ENCODE measurements at places on chromosomes 1 and 21.
A peak's percentile ranks its signal among the peaks of the same experiment; 100 is the strongest.

DNA sequence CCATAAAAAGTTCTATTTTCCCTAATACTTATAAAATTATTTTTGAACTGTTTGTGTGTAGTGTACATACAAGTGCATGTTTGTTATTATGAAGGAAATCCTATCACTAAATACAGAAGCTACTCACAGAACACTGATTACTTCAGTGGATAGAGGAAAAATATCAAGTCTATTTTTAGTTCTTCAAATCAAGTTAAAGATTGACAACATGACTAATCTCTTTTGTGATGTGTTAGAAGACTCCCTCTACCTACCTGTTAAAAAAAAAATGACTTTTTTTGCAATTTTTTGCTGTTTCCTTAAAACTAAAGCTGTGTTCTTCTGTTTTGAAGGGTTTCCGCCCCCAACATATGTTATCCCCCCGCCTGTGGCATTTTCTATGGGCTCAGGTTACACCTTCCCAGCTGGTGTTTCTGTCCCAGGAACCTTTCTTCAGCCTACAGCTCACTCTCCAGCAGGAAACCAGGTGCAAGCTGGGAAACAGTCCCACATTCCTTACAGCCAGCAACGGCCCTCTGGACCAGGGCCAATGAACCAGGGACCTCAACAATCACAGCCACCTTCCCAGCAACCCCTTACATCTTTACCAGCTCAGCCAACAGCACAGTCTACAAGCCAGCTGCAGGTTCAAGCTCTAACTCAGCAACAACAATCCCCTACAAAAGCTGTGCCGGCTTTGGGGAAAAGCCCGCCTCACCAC lies 45.5 kb downstream of the NCF2 start:
- DNase-seq: no peak

- DNase-seq: no peak
Measured at GRCh38 chr21:35336534-35336933, 287.4 kb upstream of the RUNX1 start.

GRCh38 chr1:23169727-23170335 lies 1.2 kb upstream of the LUZP1 start:
- DNase-seq: no peak

DNA sequence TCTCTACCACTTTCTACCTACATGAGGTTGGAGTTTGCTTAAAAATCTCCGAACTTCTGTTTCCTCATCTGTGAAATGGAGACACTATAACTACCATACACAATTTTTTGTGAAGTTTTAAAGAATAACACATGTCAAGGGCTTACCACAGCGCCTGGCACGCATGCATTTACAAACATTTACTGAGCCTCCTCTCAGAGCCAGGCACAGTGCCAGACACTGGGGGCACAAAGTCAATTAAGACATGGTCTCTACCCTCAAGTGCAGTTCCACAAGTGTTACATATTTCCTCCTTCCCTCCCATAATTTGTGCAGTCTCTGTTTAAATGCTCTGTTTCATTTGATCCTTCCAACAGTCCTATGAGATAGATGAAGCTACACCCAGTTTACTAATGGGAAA lies 356.4 kb upstream of the ESRRG start:
- no peak for DNase-seq

DNA sequence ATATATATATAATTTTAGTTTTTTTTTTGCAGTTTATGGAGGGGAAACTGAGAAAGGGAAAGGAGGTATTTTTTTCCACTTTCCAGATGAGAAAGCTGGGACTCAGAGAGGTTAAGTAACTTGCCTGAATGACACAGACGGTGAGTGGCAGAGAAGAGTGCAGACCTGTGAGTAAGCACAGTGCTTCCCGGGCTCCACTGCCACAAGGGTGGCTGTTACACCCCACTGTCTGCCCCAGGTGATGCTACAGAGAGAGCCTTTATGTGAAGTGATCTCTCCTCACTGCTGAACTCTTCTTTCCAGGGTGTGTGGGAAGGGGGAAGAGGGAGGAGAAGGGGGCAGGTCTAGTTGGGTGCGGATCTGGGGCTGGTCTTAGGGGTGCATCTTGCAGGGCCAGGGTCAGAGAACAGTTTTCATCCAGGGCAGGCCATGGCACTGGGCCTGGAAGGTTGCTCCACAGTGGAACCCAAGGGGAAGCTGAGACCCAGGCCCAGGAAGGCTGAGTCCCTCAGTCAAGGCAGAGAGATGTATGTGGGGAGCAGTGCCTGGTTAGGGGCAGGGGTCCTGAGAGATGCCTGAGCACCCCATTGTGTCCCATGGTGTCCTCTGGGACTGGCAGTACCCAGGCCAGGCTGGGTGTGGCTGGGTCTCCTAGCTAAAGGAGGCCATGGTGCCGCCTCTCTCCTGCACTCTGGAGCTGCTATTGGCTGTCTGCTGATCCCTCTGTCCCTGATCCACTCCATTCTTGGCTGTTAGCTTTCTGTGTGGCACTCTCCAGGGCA lies 357.5 kb downstream of the PTPRU start:
- DNase-seq: no peak

- DNase-seq: no peak
Measured at GRCh38 chr1:12567288-12567819, 50.7 kb downstream of the DHRS3 start.

DNA sequence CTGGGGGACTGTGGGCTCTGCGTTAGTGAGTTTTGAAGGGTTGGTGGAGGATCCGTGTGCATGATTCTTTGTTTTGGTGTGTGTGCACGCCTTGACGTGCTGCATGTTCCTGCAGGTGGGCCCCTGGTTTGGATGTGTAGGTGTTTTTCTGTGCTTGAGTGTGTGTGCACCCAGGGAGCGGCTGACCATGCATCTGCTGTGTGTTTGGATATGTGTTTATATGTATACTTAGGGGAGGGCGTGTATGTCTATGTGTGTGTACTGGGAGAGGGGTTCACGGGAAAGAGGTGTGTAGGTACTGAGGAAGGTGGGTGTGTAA lies 1.1 kb downstream of the VANGL2 start:
- DNase-seq: no peak

DNA sequence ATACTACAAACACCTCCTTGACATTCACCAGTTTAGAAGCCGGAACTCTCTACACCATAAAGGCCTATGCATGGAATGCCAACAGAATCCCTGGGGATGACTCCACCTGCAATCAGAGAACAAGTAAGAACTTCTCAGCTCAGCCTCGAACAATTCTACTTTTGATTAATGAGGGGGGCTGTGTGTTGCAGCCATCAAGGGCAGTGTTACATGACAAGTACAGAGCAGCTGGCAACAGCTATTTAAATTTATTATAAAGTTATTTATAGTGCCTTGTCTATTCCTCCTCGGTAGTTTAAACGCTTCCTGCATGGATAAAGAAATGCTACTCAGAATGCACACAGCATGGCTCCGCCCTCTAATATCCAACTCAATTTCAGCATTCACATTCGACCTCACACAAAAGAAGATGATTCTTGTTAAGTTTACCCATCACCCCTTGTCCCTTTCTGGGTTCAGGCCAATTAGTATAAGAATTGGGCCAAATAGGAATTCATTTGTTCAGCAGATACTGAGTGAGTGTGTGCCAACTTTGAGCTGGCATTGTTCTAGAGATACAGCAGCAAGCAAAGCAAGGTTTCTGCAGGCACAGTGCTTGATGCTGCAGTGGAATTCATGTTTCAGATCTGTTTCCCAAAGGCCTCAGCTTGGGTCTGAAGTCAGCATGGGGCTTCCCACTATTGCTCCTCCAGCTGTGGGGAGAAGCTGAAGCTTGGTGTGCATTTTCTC lies 6.4 kb downstream of the FNDC7 start:
- no peak for DNase-seq

DNA sequence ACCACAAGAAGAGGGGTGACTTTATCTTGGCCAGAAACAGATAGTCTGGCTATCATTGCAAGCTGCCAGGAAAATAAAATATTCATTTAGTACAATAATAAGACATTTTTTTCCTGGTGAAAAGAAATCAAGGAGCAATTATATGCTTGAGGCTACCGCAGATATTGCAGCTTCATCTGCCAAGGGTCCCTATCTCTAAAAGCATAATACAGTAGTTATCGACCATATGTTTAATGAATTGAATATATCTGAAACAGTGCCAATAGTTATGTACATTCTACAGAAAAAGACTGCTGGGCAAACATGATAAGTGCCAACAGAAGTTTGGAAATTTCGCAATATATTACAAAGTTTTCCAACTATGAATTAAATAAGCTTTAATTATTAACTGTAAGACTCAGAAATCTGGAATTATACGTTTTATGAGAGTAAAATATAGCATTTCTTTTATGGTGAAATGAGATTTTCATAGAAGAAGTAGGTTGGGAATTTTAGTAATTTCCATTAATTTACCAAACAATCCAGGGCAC lies 561.1 kb upstream of the ZP4 start:
- DNase-seq: no peak

DNA sequence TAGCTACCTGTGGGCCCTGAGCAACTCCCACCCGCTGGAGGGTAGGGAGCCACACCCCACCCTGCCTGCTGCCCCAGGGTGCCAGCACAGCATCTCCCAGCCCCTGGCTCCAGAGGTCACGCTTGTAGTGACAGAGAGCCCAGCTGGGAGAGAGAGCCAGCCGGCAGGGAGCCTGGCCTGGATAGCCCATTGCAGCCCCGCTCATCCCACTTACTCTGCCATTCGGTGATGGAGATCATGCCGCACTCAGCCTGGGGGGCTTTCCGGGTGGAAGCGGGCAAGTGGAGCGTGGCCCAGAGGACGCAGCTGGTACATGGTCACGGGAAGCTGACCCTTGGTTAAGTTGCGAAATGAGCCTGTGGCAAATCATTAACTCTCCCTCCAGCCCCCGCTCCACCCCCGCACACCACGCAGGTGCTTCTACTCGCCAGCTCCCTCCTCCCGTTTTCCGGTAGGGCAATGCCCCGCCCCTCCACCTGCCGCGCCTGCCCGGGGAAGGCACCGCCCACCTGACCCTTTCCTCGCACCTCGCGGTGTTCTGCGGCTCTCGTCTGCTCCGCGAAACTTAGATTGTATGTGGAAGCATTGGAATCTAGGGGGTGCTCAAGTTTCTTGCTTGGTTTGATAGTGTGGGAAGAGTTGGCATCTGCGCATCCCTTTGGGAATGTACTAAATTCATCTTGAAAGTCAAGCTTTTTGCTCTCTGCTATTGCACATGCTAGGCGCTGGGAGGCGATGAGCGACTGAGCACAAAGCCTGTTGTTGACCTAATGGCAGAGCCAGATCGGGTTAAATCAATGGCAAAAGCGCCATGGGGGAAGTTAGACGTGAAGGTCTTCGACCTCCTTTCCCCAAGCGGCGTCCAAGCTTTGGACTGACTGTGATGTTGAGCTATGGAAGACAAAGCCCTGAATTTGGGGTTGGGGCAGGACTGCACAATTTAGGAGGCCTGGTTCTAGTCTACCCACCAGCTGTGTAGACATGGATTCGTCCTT lies at the start of gene GOLT1A:
Gene GOLT1A, minus strand, starts transcription at position 321 of the 995 bp plus-strand sequence. Its CDS starts 82 bp downstream, at position 239.
- peak; percentile 23 for DNase-seq

- no peak for DNase-seq
Measured at GRCh38 chr21:35792569-35793305, 267.6 kb downstream of the SETD4 start.

DNA sequence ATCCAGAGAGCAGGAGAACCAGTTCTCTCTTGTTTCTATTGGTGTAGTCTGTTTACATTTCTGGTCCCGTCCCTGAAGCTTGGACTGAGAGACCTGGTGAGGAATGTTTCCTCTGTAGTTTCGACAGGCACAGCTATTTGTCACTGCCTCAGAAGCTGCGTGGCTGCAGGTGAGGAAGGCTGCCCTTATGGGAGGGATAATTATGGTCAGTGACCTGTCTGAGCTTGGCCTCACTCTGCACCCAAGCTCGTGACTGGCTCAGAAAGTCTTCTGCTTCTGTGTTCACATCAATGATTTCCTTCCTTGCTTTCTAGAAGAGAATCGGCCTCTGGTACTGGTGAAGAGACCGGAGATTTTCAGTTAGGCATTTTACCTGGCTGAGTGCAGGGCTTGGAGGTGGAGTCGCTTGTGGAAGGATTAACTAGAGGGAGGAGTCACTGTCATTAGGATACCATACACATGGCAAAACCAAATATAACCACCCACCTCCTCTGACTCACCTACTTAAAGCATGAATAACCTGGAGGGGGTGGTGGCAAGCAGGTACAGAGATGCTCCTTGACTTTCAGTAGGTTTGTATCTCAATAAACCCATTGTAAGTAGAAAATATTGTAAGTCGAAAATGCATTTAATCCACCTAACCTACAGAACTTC lies 19.9 kb upstream of the WDR26 start:
- no peak for DNase-seq

DNA sequence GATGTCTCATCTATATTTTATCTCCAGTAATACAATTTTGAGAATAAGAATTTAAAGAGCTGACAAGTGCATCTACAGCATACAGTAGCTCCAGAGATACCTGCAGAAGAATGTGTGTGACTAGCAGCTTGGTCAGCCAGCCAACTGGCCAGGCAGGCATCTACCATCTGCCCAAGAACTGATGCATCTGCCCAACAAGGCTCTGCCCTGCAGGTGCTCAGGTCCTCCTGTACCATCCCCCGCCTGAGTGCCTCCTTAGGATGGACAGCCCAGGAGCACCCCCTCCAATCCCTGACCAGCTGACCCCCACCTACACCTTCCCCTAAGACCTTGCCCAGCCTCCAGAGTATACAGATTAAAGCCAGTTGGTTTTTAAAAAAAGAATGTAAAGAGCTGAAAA lies 30.3 kb downstream of the TMEM69 start:
- no peak for DNase-seq
